A549 treated with CORT108297 at 1 μM for 4 hours (cell line): ENCODE measurements at places on chromosomes 6 and 20. TPM values are rescaled to one million over a fixed set of nuclear protein-coding genes. Genes with fewer than 3 reads are reported as not detected.

B3GAT2 gene
- 0.02 to 0.03 TPM (median 0.02 TPM) in 5 replicates for total RNA-seq

ZNF341 gene
- 2.8 to 4.9 TPM (median 3.9 TPM) in 5 replicates for total RNA-seq

BTN1A1 gene
- total RNA-seq = 0.03 TPM in 1 of 5 replicates, not detected in the others

DUSP15 gene
- 0.43 to 1.1 TPM (median 0.99 TPM) in 5 replicates for total RNA-seq

ADGRF5 gene
- not detected in 5 replicates for total RNA-seq

PPP1R14C gene
- 0.71 to 1.2 TPM (median 1.1 TPM) in 5 replicates for total RNA-seq

CDS2 gene
- 48.5 to 60.2 TPM (median 58.2 TPM) in 5 replicates for total RNA-seq

RNF144B gene
- total RNA-seq = 0.17 to 1.1 TPM (median 0.39 TPM) in 5 replicates

FKBP1C gene
- total RNA-seq = 1.8 to 2.3 TPM (median 2.2 TPM) in 5 replicates

METTL24 gene
- not detected in 5 replicates for total RNA-seq

LY6G5C gene
- total RNA-seq = 1.1 to 2.0 TPM (median 1.6 TPM) in 5 replicates

TINAG gene
- total RNA-seq = not detected in 5 replicates

RIPOR2 gene
- 0.08 to 0.12 TPM (median 0.08 TPM) in 4 of 5 replicates, not detected in the other for total RNA-seq

FERMT1 gene
- 15.4 to 17.4 TPM (median 16.2 TPM) in 5 replicates for total RNA-seq

CD24 gene
- 220 to 266 TPM (median 252 TPM) in 5 replicates for total RNA-seq

PCMT1 gene
- 85.0 to 99.9 TPM (median 88.8 TPM) in 5 replicates for total RNA-seq
